ENCODE measurements at places on chromosomes 12 and 14.

GRCh38 chr14:34051966-34052657 lies 101.2 kb upstream of the EGLN3 start:
- peak; percentile 92 for DNase-seq

- no peak for DNase-seq
These were observed 80.8 kb downstream of the CRACR2A start for GRCh38 chr12:3672113-3672509.

GRCh38 chr12:11854011-11854499 lies 204.6 kb downstream of the ETV6 start:
- DNase-seq, result no peak

DNA sequence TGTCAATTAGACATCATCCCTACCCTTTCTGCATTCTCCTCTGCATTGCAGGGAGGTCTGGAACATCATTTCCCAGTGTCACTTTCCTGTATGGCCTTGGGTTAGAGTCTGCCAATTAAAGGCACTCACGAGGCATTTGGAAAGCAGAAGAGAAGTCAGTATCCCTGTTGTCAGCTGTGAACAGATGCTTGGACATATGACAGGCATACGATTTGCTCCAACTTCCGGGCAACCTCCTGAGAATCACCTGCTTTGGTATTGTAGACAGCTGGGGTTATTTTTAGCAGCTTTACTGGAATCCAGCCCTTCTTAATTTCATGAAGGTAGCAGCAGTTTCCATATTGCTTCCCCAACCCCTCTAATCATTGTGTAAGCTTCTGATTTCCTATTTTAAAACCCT lies 88.7 kb upstream of the DHRS4 start:
- no peak for DNase-seq

DNA sequence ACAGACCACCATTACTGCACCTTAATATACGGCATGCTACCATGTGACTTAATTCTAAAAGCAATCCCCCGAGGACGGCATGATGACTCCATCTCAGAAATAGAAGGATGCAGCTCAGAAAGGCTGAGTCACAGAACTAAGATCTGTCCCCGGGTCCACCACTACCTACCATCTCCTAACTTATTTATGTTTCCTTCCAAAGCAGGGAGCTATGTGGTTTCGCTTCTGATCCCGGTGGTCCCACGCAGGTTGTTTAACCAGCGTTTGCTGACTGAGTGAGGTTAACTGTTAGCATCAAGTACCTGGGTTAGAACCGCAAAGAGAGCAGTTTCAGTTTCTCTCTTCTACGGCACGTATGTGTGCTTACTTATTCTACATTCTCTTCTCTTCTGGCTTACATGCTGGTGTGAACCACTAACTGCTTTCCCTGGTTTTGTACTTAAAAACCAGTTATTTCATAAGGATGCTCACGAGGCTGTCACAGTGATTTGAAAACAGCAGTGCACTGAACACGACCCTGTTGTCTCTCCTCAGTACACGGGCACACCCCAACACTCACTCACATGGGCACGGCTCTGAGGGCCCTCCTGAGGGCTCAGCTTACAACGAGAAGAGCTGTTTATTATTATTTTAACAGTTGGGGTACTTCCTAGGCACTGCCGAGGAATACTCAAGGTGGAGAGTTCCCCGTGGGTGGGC lies 66.7 kb downstream of the CCDC88C start:
- DNase-seq, result no peak

DNA sequence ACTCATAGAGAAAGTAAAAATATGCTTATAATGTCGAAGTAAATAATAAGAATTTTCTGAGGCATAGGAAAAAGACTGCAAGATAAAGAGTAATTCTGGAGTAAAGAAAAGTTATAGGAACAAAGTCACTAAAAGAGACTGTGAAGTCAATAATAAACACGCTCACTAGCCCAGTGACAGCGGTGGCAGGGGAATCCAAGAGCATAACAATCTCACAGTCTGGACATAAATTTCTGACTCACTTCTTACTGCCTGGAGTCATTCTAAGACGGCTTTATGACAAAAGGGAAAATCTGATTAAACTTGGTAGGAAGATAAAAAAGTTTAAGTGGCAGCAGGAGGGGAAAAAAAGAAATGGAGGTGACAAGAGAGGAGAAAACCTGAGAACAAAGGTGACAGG lies 56.4 kb upstream of the GRIP1 start:
- no peak for DNase-seq

DNA sequence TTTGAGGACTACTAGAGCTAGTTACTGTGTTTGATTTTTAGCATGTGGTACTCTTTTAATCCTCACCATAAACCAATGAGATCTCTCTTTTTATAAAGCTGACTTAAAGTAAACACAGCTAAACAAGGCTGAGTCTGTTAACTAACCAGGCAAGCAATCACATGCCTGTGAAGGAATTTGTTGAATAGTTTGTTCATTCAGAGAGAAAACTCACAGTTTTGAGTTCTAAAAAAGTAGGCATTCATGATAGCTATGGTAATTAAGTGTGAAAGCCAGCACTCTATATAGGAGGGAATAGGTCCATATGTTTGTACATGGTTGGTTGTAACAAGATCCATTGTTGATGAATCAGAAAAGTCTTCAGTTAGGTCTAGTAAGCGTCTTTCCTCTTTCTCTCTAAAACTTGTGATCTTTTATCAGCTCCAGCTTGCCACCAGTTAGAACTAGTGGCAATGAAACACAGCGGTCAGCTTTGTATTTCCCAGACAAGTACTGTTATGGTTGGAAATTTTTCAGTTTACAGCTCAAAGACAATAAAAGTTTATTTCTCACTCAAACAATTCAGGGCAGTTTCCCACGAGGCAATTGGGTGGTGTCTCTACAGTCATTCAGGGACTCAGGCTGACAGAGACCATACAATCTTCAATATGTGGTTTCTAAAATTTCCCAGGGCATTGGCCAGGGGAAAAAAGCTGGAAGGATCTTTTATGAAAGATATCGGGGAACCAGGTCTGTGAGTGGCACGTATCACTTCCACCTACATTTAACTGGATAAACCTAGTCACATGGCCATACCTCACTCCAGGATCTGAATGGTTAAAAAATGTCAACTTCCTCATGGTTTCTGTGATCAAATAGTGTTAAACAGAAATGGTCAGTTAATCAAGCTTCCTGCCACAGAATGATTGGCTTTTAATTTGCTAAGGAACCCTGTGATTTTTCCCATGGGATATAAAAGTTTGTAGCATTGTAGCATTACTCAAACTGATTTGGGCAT lies 203.1 kb downstream of the KIF21A start:
- DNase-seq, result no peak

DNA sequence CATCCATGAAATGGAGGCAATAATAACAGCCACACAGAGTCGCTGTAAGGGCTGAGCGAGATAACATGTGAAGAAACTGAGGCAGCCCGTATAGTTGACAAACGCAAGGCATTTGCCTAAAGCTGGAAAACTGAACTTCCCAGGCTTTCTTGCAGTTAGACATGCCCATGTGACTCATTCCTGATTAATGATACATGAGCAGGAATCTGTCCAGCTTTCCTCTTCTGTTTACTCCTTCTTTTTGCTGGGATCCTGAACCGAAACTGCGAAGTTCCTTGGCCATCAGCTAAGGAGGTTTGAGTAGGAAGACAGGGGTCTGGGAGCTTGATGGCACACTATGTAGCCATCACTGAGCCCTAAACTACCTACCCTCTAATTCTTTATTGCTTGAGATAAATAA lies 52.2 kb downstream of the ST8SIA1 start:
- DNase-seq, result peak; percentile 89

DNA sequence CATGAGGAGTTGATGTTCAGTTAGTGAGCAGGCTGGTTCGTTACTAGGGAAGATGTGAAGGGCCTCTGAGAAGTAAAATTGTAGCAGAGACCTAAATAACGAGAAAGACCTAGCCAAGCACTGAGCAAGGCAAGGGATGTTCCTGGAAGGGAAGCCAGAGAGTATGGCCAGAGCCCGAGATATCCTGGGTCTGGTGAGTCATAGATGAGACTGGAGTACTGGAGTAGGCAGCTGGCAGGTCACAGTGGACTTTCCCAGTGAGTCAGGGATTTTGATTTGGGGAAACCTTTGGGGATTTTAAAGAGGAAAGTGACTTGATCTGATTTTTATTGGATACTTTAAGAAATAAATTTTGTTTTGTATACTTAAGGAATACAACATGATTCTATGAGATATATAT lies 369.0 kb downstream of the DIO2 start:
- DNase-seq, result peak; percentile 91

DNA sequence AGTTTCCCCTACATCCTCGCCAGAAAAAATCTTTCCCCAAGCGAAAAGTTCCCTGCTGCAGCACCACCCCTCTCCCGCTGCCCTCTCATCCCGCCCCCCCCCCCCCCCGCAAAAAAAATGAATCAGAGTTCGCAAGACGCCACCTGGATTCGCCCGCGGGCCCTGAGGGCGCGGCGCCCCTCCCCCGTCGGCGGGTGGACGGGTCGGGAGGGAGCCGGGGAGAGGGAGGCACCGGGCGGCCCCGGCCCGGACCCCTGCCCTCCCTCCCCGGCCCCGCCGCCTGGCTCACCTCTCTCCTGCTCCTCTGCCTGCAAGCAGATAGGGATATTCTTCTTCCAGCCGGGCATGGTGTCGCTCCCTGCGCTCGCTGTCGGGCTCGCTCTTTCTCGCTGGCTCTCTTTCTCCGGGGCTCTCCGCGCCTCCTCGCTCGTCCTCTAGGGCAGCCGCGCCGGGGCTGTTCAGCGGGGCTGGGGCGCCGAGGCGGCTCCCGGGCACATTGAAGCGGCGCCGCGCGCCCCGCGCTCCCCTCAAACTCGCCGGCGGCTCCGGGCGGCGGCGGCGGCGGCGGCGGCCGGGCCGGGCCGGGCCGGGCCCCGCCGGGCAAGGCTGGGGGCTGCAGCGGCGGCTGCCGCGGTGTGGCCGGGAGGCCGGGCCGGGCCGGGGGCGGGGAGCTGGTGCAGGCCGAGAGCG lies 200.3 kb upstream of the CAND1 start:
- DNase-seq, result peak; percentile 59

DNA sequence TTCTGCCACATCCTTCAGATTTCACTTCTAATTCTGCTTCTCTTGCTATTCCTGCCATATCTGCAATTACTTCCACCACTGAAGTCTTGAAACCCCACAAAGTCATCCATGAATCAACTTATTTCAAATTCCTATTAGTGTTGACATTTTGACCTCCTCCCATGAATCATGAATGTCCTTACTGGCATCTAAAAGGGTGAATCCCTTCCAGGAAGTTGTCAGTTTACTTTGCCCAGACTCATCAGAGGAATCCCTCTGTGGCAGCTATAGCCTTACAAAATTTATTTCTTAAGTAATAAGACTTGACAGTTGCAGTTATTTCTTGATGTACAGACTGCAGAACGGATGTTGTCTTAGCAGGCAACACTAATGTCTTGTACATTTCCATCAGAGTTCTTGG lies 162.9 kb downstream of the PCNX1 start:
- peak; percentile 27 for DNase-seq

GRCh38 chr14:21867541-21867940 lies 193.9 kb upstream of the OR4E1 start:
- DNase-seq, result peak; percentile 34

DNA sequence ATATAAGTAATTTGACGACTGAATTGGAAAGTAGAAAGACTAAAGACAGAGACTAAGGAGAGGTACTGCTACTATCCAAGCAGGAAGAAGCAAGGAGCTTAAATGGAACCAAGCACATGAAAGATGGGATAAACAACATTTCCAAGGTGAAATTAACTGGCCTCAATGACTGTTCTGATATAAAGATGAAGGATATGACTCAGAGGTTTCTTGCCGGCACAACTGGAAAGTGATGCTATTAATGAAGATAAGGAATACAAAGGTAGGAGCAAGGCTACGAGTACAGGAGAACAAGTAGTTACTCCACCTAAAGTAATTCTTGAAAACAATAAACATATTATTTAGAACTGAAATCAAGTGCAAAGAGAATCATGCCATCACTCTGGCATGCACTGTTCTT lies 6.4 kb downstream of the SNX6 start:
- DNase-seq, result peak; percentile 36

DNA sequence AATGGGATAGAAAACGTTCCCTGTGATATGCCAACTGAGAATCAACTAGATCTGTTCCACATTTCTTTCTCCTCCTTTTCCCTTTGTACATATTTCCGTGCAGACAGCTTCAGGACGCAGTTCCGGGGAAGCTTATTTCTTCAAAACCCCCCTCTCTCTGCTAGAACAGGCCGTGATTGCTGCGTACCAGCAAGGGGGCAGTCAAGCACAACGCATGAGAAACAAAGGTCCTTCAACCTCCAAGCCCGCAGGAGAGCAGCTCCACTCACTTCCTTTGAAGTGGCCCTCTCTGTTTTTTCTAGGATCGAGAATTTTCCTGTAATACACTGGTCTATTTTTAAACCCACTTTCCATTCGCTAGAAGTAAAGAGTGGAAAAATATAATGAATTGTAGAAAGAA lies 80.8 kb downstream of the ZNF664 start:
- DNase-seq, result peak; percentile 67

DNA sequence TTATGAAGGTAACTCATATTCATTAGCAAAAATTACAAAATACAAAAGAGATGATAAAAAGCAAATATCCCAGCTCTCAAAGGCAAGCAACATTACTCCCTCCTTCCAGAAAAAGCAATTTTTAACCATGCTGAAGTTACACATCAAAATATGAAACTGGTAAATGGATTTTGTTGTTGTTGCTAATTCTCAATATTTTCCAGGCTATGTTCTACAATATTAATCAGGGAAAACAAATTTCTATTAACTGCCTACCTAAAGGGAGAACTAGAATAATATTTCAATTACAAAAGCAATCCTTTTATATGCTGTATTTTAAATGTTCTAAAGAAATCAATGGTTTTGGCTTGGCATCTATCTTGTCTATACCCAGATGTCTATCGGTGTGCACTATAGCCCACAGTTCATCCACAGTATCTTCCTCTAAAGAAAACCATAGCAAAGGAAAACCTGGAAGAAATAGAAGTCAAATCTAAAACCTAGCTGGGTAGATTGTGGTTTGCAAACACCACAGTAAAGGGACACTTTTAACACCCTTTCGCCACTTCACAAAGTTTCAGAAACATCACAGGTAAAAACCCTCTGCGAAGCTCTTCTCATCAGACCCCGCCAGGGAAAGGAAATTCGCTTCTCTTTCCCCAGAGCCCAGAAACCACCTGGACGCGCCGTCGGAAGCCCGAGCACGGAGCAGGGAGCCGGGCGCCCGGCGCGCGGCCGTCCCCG lies 32.0 kb downstream of the TC2N start:
- DNase-seq, result no peak

DNA sequence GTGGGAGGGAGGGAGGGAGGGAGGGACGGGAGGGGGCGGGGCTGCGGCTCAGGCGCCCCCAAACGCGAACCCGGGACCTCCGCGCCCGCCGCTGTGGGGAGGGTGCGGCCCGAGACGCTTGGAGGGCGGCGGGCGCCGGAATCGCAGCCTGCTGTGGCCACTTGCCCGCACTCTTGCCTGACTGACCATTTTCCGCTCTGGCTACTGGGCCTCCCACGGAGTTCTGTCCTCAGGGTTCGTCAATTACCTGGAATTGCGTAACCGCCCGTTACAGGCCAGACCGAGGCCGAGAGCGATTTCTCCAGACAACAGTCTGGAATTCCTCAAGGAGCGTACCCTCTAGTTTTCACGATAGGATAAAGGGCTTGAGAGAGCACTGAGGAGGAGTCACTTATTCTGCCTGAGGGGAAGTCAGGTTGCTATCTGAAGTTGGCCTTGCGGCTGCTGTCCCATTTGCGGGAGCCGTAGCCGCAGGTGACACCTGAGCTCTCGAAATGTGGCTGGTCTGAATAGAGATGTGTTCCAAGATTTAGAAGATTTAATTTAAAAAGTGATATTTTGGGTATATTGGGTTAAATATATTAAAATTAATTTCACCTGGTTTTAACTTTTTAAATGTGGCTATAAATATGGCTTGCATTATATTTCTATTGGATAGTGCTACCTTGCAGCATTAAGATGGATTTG lies 446 bp upstream of the ZNF641 start:
- DNase-seq, result peak; percentile 74

- DNase-seq, result no peak
These were observed 267.3 kb downstream of the SNAPC1 start for GRCh38 chr14:62029569-62029924.

Data from fibroblast of lung (primary cell).